Activated T-helper 9 cell treated with anti-CD3 and anti-CD28 coated beads, Interleukin-2, amount 50 U/mL, for 16 hours (primary cell): ENCODE measurements at places on chromosomes 5 and 9.

DNA sequence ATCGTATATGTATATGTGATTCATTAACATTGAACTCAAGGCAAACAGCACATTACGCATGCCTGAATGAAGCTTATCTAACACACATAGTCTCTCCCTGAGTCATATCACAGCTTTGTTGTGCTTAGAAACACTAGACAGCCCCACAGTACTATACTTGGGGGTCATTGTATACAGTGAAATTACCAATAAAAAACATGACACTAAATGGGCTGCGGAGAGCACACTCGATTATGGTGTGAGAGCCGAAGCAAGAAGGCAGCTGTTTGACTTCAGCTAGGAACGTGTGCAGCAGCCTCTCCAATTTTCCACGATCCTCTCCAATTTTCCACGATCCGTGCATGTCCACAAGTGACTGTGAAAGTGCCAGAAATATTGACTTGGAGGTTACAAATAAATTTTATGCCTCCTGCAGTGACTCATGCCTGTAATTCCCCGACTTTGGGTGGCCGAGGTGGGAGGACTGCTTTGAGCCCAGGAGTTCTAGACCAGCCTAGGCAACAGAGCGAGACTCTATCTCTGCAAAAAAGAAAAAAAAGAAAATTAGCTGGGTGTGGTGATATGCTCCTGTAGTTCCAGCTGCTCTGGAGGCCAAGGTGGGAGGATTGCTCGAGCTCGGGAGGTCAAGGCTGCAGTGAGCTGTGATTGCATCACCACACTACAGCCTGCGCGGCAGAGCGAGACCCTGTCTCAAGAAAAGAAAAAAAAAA lies 102.4 kb downstream of the DAPK1 start:
- no peak for DNase-seq

- DNase-seq: no peak
These were observed 169.3 kb downstream of the FGF18 start for GRCh38 chr5:171588790-171589189.

DNA sequence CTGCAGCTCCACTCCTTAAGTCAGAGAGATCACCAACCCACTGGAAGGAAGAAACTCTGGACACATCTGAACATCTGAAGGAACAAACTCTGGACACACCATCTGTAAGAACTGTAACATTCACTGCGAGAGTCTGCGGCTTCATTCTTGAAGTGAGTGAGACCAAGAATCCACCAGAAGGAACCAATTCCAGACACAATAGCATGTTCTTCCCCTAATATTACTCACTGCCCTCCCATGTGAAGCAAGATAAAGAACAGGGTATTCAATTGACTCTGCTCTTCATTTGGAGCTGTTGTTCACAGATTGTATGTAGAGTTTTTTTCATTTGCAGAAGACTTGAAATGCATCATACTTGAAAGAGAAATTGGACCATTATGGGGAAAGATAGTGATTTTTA lies 10.8 kb downstream of the SAXO1 start:
- DNase-seq: no peak

- DNase-seq: no peak
These were observed 24.7 kb upstream of the LMNB1 start for GRCh38 chr5:126752081-126752785.

DNA sequence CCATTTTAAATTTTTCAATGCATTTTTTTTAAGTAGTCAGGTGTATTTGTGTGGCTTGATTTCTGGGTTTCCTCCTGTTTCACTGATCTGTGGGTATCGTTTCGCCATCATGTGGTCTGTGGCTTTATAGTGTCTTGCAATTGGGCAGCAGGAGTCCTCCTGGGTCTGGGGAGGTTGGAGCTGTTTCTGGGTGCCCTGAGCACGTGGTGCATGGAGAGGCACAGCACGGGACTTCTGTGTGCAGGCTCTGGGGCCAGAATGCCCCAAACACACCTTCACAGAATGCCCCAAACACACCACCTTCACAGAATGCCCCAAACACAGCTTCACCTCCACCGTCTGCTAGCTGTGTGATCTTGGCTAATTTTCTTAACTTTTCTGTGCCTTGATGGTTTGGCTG lies 82.6 kb upstream of the COL5A1 start:
- DNase-seq: no peak

- no peak for DNase-seq
These were observed 20.7 kb upstream of the CTSV start for GRCh38 chr9:97059626-97060025.

- DNase-seq: no peak
These were observed 42.1 kb upstream of the STXBP1 start for GRCh38 chr9:127569886-127570401.

DNA sequence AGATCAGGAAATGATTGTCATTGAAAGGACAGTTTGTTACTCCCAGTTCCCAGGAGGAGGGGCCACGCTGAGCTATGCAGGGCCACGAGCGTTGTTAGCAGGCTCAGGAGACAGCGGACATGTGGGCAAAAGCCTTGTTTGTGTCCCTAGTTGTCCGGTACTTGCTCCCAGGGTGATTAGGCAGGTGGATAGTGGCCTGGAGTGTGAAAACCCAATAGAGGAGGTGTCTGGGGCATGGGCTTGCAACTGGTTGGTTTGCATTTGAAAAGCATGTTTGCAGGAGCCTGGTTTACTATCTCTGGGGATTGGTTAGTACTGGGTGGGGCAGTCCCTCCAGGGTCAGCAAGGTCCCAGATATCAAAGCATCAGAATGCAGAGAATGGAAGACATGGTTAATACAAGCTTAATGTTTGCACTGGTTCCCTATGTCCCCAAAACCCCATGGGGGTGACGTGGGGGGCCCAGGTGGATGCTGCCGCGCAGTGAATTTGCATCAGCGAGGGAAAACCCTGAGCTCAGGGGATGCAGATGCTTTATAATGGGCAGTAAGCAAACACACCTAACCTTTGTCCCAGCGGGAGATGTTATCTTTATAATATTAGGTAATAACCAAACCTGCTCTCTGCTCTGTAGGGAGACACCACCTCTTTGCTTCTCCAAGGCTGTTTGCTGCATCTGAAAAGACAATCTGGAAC lies 39.7 kb downstream of the ROPN1L start:
- no peak for DNase-seq

GRCh38 chr5:84614906-84615305 lies 230.2 kb upstream of the EDIL3 start:
- DNase-seq: no peak

GRCh38 chr5:137216976-137217598 lies 282.0 kb downstream of the SPOCK1 start:
- DNase-seq: no peak

DNA sequence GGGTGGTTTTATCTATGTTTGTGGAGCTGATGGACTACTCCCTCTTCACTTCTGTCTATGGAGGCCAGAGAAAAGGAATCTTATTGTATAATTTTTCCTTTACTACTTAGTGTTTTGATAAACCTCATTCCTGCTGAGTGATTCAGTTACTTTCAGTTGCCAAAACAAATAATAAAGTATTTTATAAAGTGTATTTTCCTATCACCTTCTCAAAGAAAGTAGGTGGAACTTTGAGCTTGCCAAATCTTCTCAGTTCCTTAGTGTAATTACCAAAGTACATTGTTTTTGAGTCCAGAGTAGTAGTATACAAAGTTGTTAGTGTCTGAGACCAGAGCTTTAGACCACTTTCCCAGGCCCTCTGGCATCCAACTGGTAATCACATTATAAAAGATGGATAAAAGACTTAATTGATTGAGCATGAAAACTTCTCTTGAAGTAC lies 13.5 kb downstream of the RABGAP1 start:
- no peak for DNase-seq

DNA sequence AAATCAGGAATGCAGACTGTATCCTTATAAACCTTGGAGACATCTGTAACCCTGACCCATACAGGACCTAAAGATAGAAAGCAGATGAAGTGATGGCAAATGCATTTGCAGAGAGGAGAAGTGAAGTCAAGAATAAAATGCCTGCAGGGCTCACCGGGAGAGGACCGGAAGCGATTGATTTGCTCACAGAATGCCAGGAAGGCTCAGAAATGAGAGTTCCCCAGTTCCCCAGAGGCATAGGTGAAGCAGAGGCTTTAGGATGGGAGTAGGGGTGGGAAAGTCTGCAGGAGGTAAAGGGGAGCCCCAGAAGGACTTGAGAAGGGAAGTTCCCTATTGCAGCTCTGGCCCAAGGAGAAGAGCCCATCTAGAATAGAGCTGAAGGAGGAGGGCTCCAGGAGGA lies 63.9 kb upstream of the TNFAIP8 start:
- DNase-seq: no peak

GRCh38 chr5:5363045-5363444 lies 59.4 kb upstream of the ICE1 start:
- no peak for DNase-seq

DNA sequence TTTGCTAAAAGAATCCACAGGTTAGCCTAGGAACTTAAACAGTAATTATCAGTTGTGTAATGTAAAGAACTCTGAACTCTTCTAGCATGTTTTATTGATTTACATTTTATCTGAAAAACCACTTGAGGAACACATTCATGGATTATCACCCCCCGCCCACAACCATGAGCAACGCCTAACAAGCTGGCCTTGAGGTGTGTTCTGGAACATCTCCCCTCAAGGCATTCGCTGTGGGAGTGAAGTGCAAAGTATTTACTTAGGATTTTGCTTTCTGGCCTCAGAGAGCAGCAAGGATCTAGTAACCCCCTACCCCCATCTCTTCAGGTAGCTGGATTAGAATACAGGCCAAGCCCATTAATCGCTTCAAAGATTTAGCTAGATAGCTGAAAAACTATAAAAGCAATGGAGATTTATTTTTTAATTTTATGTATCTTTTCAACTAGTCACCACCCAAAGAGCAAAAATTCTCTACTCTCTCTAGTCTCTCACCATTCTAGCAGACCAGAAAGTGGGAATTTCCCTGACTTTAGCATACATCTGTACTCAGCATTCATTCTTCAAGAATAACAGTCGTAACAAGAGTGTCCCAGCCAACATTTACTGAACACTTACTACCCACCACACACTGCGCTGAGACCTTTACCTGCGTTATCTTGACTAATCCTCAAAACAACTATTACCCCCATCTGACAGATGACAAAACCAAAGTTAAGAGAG lies 37.2 kb downstream of the DDX31 start:
- DNase-seq: no peak

GRCh38 chr5:82684165-82684564 lies 393.0 kb downstream of the TMEM167A start:
- no peak for DNase-seq

GRCh38 chr9:121814594-121814993 lies 163.2 kb downstream of the DAB2IP start:
- no peak for DNase-seq

- no peak for DNase-seq
These were observed 1.4 kb downstream of the GDA start for GRCh38 chr9:72150661-72151060.

DNA sequence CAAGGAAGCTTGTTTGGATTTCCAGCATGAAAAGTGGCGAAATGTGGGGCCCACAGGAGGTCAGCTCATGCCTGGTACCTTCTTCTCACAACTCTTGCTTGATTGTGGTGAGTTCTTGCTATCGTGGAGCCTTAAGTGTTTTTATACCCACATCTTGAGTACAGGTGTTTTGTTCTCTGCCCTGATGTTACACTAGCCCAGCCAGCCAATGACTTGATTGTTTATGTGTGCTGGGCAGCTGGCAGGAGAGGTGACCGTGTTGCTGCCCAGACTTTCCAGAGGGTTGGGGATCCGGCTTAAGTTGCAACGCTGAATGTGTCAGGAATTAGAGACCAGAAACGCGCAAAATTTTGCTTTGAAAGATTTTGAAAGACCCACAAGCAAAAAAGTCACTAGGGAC lies 24.0 kb upstream of the TPPP start:
- no peak for DNase-seq

DNA sequence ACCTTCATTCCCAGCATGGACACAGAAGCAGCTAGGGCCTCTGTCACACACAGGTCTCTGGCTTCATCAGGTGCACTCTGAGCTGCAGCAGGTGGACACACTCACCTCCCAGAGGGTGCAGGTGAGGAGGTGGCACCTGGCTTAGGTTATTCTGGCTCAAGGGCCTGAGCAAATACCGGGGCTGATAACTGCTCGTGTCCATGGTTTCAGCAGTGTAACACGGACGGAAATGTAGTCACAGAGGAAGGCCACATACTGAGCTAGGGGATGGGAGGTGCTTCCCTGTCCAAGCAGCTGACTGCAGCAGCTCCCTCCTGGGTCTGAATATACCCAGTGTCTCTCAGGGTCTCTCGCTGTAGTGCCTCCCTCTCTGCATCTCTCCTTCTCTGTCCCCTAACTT lies 5.7 kb downstream of the PHF2 start:
- DNase-seq: no peak

GRCh38 chr9:35928591-35929452 lies 19.5 kb downstream of the SPAAR start:
- no peak for DNase-seq

- DNase-seq: no peak
These were observed 304.1 kb downstream of the TRPM3 start for GRCh38 chr9:70817311-70817710.
